ENCODE measurements at places on chromosomes 2 and 18.

GRCh38 chr2:27191070-27191829 lies 20.6 kb upstream of the ATRAID start:
- DNase-seq, result no peak

- DNase-seq, result no peak
Observed at GRCh38 chr2:236682651-236683422, 113.2 kb downstream of the ACKR3 start.

DNA sequence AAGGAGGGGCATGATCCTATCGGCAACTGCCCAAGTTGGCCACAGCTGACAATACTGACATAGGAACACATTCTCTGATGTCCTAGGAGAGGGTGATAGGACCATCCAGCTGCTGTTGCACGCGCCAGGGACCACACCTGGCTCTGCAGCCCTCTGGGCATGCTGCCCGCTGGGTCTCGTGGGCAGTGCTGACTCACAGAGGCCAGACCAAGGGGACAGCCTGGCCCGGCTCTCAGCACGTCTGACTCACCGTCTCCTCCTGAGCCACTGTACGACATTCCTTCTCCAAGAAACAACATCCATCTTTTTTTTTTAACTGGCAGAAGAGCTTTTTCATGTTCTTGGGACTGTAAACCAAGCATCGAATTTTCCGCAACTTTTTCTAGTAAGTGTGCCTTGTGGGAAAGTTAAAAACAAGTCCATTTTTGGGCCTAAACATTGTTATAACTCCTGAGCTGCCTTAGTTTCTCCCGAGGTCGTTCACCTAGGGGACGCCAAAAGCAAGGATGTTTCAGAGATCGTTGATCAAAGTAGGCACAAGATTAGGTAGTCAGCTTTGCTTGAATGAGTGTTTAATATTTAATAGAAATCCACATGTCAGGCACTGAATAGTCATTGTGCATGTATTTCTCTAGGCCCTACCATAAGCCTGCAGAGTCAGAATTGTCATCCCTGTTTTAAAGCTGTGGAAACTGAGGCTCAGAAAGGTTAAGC lies 100.3 kb downstream of the TTC32 start:
- DNase-seq, result no peak

DNA sequence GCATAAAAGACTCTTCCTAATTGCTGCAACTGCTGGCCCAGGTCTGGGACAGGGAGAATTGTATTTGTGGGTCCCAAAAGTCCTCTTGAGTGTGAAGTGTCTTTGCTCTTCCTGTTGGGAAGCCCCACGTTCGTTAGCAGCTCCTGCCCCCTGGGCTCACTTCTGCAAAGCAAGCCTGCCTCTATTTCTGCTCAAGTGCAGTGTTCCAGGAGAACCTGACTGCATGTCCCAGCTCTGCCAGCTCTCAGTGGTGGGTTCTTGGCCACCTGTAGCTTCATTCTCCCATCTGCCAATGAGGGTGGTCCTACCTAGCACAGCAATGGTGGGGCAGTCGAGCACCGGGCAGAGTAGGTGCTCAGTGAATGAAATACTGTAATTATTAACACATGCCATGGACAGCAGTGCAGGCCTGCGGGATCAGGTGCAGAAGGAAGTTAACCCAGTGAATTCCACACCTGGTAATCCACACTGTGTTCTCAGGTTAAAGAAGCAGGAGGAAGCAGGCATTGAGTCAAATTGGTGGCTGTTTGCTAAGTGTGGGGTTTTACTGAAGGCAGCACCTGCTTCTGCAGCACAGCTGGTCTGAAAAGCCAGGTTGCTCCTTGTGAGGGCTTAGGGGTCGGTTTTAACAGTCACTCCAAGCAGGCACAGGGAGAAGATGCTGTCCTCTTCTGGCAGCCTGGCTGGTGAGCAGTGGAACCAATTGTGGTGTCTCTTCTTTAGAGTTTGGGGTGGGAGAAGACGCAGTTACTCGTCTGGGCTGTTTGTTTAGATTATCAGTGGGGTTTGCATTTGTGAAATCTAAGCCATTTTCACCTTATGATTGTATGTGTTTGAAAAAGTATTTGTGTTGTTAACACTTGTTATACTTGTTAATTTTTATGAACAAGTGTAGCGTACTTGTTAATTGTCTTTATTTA lies 54.3 kb downstream of the DGKD start:
- DNase-seq, result no peak

GRCh38 chr18:4847056-4847455 lies 350.0 kb downstream of the AKAIN1 start:
- no peak for DNase-seq

DNA sequence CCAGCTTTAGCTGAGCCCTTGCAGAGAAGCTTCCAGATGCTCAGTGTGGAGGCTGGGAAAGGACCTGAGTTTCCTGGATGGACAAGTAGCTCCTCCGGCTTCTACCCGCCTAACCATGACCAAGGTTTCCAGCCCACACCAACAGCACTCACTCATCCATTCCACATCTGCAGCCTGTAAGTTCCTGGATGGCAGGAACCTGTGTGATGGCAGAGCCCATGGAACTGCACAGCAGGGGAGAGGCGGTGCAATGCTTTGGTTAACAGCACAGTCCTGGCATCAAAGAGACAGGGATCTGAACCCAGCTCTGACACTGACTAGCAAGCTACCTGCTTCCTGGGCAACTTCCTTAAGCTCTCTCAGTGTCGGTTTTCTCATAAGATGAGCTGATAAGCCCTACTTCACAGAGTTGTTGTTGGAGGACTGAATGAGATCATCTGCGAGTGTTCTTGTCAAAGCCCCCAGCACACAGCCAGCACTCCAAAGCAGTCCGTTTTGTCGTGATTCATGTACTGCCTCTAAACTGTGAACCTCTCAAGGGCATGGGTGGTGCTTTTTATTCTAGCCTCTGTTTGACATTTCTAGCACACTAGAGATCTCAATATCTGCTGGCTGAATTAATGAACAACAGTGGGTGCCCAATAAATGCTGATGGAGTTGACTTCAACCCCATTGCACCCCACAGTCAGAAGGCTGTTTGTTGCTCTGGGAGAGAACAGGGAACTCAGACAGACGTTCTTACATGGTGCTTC lies 41.6 kb upstream of the OTOF start:
- no peak for DNase-seq

DNA sequence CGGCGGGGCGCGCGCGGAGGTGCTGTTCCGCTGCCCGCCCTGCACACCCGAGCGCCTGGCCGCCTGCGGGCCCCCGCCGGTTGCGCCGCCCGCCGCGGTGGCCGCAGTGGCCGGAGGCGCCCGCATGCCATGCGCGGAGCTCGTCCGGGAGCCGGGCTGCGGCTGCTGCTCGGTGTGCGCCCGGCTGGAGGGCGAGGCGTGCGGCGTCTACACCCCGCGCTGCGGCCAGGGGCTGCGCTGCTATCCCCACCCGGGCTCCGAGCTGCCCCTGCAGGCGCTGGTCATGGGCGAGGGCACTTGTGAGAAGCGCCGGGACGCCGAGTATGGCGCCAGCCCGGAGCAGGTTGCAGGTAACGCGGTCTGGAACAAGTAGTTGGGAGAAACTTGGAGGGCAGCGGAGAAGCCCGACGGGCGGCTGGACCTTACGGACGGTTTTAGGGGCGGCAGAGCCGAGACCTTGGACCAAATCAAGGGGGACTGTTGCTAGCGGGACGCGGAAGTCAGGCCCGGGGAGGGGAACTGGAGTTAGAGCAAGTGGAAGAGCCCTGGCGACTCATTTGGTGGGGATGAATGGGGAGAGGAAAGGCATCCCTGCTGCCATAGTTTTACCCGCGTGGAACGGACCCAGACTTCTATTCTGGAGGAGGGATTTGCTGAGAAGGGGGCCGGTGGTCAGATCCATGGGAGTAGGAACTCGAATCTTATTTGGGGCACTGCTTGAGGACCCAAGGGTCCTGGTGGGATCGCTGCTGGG lies 573 bp downstream of the IGFBP2 start:
- no peak for DNase-seq

- DNase-seq, result no peak
Observed at GRCh38 chr2:154143105-154143504, 271.4 kb downstream of the GALNT13 start.

DNA sequence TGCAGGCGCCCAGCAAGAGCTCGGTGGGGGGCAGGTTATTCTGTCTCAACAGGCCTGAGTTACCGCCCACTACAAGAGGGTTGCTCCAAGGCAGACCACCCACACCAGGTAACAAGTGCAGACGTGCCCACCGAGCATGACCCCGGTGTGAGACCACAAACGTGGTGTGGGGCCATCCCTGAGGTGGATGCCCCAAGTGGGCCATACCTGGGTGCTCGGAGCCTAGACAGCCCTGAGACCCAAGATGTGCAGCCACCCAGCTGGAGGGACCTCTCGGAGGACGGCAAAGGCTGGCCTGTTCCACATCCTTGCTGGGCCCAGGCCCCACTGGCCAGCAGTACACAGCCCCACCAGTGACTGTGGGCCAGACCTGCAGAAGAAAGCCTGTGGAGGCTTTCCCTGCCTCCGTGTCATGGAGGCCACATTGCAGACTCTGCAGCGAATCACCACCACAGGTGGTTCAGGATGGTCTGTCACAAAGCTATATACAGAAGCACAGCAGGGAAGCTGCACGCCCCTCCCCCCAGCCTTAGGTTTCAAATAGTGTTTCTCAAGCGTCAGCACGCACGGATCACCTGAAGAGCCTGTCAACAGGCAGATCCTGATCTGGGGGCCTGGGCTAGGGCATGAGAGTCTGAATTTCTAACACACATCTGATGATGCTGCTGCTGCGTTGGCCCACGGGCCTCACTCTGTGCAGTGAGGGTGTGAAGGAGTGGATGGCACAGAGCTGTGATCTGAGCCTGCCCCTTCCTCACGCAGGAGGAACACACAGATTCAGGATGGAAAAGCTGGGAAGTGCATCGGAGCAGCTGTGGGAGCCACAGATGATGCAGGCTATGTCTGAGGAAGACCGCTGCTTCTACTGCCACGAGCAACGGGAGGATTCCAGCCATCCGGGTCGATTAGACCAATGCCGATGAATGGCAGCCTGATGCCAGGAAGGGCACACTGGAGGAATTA lies 96.8 kb downstream of the UXS1 start:
- no peak for DNase-seq

All from stimulated activated CD4-positive, alpha-beta T cell treated with anti-CD3 and anti-CD28 coated beads, Interleukin-1b, Interleukin-23, amount 100 ng/mL, for 4 hours (primary cell).